Stimulated activated CD4-positive, alpha-beta T cell treated with anti-CD3 and anti-CD28 coated beads, Interleukin-15, amount 100 ng/mL, for 48 hours (primary cell): ENCODE measurements at places on chromosomes 7 and 10.
A peak's percentile ranks its signal among the peaks of the same experiment; 100 is the strongest.

DNA sequence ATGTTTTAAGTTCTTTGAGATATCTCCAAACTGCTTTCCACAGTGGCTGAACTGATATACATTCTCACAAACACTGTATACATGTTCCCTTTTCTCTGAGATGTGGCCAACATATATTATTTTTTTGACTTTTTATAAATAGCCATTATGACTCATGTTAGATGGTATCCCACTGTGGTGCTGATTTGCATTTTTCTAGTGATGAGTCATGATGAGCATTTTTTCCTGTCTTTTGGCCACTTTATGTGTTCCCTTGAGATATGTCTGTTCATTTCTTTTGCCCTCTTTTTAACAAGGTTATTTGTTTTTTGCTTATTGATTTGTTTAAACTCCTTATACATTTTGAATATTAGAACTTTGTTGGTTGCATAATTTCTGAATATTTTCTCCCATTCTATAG is 1055.1 kb downstream of the NXPH1 start:
- DNase-seq = no peak

DNA sequence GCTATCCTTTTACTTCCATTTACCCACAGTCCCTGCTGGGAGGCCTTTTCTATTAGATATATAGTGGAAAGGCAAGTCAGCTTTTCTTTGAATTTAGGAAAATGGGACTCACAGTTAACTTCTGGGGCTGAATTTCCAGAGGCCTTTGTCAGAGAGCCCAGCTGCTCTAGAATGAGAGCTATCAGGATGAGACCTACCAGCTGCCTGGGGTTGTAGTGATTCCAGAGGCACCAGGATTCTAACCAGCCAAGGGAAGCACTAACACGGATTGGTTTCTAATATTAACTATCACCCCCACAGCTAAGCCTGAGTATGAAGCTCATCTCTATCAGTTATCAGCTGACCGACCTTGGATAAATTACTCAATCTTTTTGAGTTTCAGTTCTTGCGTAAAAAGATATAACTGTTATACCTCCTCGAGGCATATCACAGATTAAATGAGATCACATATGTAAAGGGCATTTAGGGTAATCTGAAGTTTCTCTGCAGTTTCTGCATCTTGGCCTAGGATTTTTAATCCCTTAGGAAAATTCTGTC is 56.6 kb upstream of the CALD1 start:
- no peak for DNase-seq

GRCh38 chr10:113993489-113993991 is 50.1 kb upstream of the ADRB1 start:
- DNase-seq = no peak

GRCh38 chr7:2862831-2863361 is 18.8 kb upstream of the GNA12 start:
- DNase-seq = no peak

- no peak for DNase-seq
Measured at GRCh38 chr10:82551506-82551905, 676.5 kb downstream of the NRG3 start.

GRCh38 chr10:68566955-68567354 is 6.8 kb downstream of the TET1 start:
- no peak for DNase-seq

DNA sequence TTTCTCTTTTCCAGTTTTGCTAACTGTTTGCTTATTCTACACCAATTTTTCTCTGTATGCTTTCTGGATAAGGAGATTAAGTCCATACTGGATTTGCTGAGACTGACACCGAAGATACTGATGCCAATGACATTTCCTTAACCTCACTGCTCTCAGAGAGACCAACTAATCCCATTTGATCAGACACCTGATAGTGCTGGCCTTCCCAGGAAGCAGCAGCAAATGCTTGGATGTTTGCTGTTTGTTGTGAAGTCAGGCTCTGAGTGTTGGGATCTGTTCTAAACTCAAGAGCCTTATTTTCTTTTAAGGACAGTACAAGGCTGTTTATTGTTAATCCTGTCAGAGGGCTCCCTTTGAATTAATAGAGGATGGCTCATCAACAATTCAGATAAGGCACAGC is 143.3 kb downstream of the ANK3 start:
- DNase-seq = no peak

GRCh38 chr10:90906596-90906995 is 14.3 kb downstream of the ANKRD1 start:
- no peak for DNase-seq

DNA sequence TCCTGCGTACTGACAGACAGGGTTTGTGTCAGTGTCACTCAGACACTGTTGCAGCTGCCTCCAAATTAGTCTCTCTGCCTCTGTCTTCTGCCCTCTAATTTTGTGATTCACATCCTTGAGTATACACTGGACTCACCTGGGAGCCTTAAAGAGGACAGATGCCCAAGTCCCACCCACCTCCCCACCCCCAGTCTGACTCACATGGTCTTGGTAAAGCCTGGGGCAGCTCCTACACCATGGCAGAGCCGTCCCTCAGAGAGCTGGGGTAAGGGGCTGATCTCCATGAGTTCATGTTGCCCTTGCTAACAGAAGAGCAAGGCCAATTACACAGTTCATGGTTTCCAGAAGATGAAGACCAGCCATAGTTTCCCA is 197.6 kb upstream of the STK17A start:
- no peak for DNase-seq

DNA sequence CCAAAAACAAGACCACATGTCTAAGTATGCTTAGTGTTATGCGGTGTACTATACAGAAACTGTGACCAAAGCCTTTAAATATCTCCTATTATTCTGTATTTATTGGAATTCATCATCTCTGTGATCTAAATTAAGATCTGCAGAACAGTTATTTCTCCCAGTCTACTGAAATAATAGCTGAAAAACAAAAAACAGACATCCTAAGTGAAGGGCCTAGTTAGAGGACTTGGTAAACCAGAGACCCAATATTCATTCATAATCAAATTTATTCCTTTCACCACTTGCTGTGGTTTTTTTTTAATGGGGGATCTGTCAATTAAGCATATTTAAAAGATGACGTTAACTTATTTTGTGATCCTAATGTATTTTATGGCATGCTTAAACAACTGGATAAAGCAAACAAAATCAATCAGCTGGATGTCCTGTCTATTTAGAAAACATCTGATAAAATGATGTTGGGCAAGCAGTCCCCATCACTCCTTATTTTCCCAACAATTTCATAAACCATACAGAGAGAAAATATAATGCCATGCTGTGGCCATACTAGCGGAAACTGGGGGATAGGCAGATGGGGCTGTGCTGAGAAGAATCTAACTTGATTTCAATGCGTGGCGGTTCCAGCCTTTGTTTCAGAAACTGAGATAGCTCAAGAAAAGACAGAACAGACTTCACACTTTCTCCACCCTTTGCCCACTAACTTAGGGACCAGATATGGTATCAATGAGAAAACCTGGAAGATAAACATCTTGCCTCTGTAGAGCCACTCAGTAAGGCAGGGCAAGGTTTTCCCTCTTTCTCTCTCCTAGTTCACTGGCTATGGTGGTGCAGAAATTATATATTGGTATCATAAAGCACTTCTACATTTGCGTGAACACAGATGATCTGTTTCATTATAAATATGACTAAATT is 32.9 kb downstream of the ICA1 start:
- DNase-seq = no peak

- peak; percentile 43 for DNase-seq
Measured at GRCh38 chr10:88270871-88271713, 312.0 kb downstream of the RNLS start.

DNA sequence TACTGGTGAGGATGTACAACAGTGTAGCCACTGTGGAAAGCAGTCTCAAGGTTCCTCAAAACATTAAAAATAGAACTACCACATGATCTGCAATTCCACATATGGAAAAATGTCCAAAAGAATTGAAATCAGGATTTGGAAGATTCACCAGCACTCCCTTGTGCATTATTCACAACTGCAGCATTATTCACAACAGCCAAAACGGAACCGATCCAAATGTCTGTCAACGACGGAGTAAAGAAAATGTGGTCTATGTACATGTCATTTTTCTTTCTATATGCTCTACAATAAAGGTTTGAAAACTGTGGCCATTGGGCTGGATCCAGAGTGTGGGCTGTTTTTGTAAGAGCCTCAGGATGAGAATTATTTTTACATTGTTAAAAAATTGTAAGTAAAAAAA is 1206.1 kb upstream of the CELF2 start:
- no peak for DNase-seq

GRCh38 chr7:36210291-36210922 is 57.4 kb downstream of the EEPD1 start:
- DNase-seq = no peak

- DNase-seq = no peak
Measured at GRCh38 chr7:142805350-142806021, 34.7 kb downstream of the PRSS2 start.

DNA sequence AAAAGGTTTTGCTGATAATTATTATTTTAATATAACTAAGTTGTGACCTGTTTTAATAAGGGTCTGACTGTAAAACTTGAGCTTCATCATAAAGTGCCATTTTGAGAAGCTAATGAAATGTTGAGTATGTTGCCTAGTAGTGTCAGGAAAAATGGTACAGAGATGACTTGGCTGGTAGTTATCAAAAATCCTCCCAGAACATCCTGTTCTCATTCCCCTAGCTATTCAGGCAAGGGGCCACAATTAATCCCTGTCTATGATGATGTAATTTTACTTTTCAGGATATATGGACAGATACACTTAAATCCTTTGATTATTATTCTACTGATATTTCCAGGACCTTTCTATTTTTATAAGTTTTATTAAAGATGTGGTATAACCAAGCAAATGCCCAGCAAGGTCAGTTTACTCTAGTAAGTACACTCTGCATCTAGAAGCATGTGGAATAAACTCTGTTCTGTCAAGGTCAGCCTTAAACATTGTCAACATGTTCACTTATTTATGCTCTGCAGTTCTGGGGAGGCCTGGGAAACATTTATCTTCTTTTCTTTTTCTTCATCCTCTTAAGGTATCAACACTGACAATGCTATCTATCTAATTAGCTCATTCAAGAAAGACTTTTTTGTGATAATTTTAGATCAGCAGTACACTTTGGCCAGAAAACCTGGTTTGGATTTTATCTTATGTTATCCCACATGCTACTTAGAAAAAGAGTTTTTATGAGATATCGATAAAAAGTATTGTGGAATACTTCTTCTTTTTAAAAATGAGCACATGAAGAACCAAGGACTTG is 32.1 kb downstream of the BTRC start:
- no peak for DNase-seq

- DNase-seq = no peak
Measured at GRCh38 chr10:24953675-24954074, 1.3 kb upstream of the PRTFDC1 start.

- no peak for DNase-seq
Measured at GRCh38 chr7:47405921-47406800, 175.8 kb downstream of the TNS3 start.

DNA sequence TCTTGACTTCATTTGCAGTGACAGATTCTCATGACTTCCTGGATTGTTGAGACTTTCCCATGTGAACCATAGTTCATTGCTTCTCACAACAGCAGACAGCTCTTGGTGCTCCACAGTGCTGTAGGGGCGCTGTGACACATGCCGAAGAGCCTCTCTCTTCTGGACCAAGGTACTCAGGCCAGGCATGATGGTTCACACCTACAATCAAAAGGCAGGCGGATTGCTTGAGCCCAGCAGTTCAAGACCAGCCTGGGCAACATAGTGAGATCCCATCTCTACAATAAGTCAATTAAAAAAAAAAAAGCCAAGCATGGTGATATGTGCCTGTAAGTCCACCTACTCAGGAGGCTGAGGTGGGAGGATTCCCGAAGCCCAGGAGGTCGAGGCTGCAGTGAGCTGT is 354.5 kb downstream of the GALNT17 start:
- no peak for DNase-seq

- no peak for DNase-seq
Measured at GRCh38 chr7:150367677-150368095, 936 bp upstream of the REPIN1 start.

GRCh38 chr10:34121781-34122622 is 693.1 kb downstream of the PARD3 start:
- peak; percentile 2 for DNase-seq

- no peak for DNase-seq
Measured at GRCh38 chr10:89887830-89888229, 186.4 kb downstream of the KIF20B start.

GRCh38 chr7:77354484-77354883 is 61.7 kb downstream of the GSAP start:
- no peak for DNase-seq

DNA sequence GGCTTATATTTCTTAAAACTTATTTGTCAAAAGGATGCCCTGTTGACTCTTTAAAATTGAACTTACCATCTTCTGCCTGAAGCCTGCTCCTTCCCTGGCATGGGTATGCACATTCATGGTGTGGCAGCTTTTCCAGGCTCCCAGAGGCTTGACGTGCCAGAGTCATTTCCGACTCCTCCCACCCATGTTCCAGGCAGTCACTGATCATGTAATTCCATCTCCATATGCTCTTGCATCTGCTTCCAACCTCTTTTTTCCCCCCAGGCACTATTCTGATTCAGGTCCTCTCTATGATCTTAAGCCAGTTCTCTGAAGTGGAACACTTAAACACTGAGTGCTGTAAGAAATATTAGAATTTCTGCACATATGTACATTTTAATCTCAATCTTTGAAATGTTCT is 82.2 kb downstream of the CFAP58 start:
- no peak for DNase-seq

DNA sequence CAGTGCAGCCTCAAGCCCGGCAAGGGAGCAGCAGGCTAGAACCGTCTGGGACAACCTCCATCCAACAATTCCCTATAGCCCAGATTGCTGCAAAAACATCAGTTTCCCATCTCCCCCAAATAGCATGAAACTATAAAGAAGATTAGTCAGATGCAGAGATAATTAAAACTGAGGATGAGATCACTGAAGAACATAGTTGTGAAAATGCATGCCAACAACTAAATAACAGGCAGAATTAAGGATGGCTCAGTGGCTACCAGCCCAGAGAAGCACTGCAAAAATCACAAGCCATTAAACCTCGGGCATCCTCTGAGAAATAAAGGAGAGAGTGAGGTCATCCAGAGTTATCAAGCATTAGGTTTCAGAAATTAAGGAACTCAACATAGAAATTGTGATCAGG is 427.1 kb downstream of the TNS3 start:
- DNase-seq = no peak

DNA sequence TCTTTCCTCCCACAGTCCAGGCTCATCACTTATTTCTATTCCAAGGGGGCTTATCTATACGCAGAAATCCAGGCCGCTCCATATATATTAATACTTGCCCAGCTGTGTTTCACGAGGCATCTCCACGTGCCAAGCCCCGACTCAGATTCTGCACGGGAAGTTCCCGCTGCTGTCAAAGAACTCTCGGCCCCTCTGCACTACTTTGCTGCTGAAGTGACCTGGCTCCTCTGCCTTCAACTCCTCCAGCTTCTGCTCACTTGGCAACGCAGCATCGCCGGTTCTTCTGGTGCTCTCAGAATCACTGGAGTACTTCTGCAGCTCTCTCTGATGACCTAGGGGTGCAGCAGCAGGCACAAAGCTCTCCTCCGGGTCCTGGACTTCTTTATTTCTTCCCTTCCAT is 9.7 kb upstream of the CHST12 start:
- no peak for DNase-seq

DNA sequence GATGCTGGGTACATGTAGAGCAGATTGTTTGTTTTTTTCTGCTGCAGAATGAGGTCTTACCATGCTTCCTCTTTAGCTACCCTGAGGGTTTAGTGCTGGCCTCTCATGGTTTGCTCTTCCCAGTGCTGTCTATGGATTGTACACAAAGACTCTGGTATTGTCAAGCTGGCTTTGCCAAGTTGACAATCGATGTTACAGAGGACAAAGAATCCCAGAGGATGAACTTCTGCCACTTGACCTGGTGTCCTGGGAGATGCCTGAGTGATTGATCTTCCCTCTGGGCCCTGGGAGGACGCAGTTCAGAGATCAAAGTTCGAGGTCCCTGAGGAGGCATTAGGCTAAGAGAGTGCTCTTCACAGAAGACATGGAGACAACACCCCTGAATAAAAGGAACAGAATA is 865.4 kb downstream of the CCSER2 start:
- no peak for DNase-seq
